ENCODE measurements at places on chromosomes 4 and X. TPM values are rescaled to one million over a fixed set of nuclear protein-coding genes. Genes with fewer than 3 reads are reported as not detected.
A peak's percentile ranks its signal among the peaks of the same experiment; 100 is the strongest.

Gene KLKB1
- total RNA-seq: not detected

- no peaks in the 10 kb centered on the region for H3K27me3 ChIP-seq
- DNase-seq: no peak
- peak overlapping the region; percentile 81 for H3K27ac ChIP-seq
- no peaks in the 10 kb centered on the region for H3K36me3 ChIP-seq
- peaks cover 80% of the 10 kb centered on the region for H3K4me1 ChIP-seq
- peak overlapping the region; percentile 60 for H3K4me3 ChIP-seq
These were observed 51.8 kb downstream of the TMEM131L start for GRCh38 chr4:153518001-153518400.

Gene FAM50A
- total RNA-seq: 61.9 TPM

- DNase-seq: no peak
- H3K27me3 ChIP-seq: peaks cover 36% of the 10 kb centered on the region
- no peak overlapping the region for H3K4me3 ChIP-seq
- no peak overlapping the region for H3K27ac ChIP-seq
- H3K4me1 ChIP-seq: no peaks in the 10 kb centered on the region
These were observed 66.5 kb downstream of the ADRA2C start for GRCh38 chr4:3832536-3833220.

Gene NHS
- total RNA-seq: 5.0 TPM

Gene ADAMTS3
- total RNA-seq: not detected

Data from activated CD4-positive, alpha-beta memory T cell treated with anti-CD3 and anti-CD28 coated beads for 36 hours (primary cell).